ENCODE measurements at places on chromosomes 5 and 9.
A peak's percentile ranks its signal among the peaks of the same experiment; 100 is the strongest.

DNA sequence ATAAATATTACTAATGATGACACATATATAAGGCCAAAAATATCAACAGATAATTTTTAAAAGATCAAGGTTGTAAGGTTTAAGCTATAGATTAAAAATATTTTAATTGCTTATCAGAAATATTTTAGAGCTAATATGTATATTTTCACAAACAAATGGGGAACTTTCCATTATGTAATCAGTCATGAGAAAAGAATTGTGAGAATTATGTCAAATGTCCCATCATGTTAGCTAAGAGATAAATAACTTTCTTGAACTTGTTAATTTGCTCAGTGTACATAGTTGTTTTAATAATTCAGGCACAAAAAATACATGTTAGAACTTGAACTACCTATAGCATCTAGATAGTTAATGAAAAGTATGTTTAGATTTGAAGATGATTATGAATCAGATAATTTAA, 67.7 kb downstream of the SYK start:
- DNase-seq: no peak

- DNase-seq: no peak
Measured at GRCh38 chr5:57538341-57538955, 55.8 kb upstream of the ACTBL2 start.

GRCh38 chr5:58281189-58281588, 178.7 kb downstream of the PLK2 start:
- DNase-seq: no peak

GRCh38 chr9:14692470-14693250, 572 bp downstream of the ZDHHC21 start:
- no peak for DNase-seq

GRCh38 chr5:75611311-75612225, at the start of gene ANKDD1B:
Gene ANKDD1B, plus strand, starts transcription at chr5:75611453. Its CDS starts 182 bp downstream, at chr5:75611635.
- no peak for DNase-seq

DNA sequence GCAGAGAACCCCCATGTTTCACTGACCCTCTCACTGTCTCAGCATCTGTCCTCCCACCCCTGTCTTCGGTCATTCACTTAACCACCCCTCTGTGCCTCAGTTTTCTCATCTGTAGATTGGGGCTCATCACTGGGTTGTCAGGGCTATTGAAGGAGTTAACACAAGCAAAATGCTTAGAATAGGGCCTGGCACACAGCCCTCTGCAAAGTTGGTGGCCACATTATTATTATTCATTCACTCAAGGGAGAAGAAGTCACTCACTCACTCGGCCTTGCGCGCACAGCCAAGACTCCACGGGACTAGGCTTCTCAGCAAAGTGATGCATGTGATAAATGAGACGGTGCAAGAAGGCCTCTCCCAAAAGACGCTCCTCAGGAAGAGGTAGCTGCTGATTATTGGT, 8.0 kb downstream of the PDGFRB start:
- DNase-seq: no peak

GRCh38 chr9:75797085-75797580, 93.3 kb upstream of the PCSK5 start:
- DNase-seq: no peak

DNA sequence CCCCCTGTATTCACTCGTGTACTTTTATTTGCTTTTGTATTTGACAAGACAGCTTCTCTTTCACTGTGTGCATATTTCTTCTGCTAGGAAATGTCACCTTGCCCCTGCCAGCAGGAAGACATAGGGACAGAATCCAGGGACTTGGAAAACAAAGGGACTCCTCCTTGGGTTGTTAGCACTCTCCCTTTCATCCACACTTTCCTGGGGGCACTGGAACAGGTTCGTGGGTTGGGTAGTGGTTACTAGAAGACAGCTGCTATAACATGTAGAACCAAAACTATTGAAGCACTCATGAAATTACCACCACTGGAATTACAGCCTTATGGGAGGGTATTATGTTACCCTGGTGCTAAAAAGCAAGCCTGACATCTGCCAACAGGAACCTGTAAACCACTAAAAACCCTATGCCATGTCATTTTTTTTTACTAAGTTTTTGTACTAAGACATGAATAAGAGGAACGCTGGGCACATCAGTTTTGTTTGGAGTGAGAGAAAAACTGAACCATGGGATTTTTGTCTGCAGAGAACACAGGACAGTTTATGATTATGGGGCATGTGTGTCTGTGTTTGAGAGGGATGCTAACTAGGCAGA, 4.7 kb upstream of the CCL28 start:
- no peak for DNase-seq

DNA sequence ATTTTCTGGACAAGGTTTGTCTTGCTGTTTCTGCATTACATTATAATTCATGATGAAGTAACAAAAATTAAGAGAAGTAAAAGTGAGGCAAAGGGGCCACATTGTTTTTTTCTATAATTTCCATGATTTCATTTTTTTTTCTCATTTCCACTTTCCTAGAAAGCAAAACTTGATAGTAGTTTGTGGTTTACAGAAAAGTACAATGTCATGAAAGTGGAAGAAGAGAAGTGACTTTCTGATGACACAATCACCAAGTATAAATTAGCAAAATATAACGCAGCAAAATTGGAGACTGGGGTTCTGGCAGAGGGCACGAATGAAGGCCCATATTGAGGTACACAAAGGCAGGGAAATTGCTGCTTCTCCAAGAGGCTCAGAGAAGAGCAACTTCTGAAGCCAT, 5.0 kb upstream of the IFNA14 start:
- DNase-seq: no peak

DNA sequence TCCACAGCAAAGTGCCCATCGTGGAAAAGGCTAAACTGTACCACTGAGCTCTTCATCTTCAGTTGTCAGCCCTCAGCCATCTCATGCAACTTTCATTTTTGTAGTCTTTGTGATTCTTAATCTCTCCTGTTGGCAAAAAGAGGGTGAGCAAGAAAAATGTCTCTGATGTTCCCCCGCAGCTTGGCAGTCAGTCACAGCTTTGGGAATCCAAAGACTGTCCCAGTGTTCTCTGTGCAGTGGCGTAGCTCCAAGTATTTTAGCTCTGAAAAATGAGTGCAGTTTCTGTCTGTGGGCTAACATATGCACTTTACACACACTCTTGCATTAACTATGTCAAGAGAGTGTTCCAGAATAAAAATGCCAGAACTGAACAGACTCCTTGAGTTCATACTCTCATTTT, 372.2 kb downstream of the TMEM232 start:
- no peak for DNase-seq

- DNase-seq: no peak
Measured at GRCh38 chr9:84139296-84140070, 158.9 kb downstream of the RMI1 start.

GRCh38 chr5:112059579-112060135, 302.7 kb upstream of the NREP start:
- no peak for DNase-seq

GRCh38 chr9:113155911-113156588, 5.2 kb downstream of the SLC31A2 start:
- no peak for DNase-seq

DNA sequence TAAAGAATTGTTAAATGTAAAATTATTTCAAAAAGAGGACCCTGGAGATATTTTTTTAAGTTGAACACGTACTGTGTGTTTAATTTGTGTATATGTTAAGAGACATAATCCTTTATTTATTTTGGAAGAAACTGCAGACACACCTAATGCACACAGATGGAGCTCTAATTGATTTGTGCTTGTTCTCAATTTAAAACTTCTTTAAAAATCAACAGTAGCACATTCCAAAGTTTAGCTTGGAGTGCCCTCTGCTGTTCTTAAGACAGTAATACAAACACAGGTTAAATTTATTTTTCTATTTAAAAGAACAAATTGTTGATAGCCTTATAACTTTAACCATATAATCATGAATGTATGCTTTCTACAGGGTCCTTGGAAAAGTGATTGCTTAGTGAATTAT, 277.6 kb upstream of the ADAMTS16 start:
- no peak for DNase-seq

GRCh38 chr5:97943036-97943435, 760.0 kb upstream of the RIOK2 start:
- DNase-seq: no peak

- no peak for DNase-seq
Measured at GRCh38 chr5:28369418-28369817, 1331.0 kb upstream of the CDH9 start.

DNA sequence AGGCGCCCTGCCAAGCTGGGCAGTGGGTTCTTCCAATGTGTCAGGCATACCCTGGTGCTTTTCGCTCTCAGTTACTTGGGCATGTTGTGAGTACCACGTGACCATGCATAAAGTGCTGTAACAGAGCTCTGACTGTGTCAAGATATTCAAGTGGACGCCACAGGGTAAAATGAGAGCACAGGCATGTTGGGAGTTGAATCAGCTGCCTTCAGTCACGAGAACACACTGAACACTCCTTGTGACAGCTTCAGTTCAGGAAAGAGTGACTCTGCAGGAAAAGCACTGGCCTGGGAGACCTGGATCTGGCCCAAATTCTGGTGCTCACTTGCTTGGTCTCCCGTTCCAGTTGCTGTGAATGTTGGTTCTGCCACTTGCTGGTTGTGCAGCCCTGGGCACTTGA, 5.1 kb downstream of the MLANA start:
- DNase-seq: no peak

GRCh38 chr5:79687889-79688288, 1.7 kb upstream of the CMYA5 start:
- DNase-seq: no peak

DNA sequence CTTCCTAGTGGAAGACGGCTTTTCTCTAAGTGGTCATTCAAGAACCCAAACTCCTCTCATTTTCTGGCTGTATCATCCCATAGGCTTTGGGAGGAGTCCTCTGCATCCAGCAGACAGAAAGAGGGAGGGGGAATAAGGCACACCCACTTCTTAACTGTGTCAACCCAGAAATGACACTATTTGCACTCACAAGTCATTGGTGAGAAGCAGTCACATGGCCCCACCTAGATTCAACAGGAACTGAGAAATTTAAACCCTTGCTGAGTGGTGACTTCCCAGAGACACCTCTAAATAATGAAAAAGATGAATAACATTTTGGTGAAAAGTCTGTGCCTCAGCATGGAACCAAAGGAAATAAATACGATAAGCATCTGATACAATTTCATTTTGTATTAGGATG, 120.0 kb downstream of the MCTP1 start:
- no peak for DNase-seq

DNA sequence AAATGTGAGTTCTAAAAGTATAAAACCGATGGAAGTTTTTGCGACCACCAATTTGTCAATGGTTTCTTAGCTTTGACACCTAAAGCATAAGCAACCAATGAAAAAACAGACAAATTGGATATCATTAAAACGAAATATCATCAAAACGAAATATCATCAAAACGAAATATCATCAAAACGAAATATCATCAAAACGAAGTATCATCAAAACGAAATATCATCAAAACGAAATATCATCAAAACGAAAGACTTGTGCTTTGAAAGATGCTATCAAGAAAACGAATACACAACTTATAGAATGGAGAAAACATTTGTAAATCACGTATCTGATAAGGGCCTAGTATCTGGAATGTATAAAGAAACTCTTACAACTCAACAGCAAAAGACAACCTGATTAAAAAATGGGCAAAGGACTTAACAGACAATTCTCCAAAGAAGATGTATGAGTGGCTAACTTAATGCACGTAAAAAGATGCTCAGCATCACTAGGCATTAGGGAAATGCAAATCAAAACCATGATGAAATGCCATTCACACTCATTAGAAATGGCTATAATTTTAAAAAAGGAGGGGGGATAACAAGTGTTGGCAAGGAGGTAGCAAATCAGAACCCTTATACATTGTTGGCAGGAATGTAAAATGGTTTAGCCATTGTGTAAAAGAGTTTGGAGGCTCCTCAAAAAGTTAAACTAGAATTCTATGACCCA, 29.4 kb upstream of the TBC1D9B start:
- DNase-seq: no peak

- no peak for DNase-seq
Measured at GRCh38 chr5:83564069-83564749, 92.7 kb downstream of the VCAN start.

DNA sequence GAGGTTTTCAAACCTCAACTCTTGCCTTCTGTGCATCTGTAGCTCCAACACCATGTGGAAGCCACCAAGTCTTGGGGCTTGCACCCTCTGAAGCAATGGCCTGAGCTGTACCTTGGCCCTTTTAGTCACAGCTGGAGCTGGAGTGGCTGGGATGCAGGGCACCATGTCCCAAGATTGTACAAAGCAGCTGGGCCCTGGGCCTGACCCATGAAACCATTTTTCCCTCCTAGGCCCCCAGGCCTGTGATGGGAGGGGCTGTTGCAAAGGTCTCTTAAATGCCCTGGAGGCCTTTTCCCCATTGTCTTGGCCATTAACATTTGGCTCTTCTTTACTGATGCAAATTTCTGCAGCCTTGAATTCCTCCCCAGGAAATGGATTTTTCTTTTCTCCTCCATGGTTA, 11.8 kb upstream of the ENTREP1 start:
- DNase-seq: no peak

- DNase-seq: peak; percentile 33
Measured at GRCh38 chr5:175444060-175444904, at the start of gene DRD1. Gene DRD1, minus strand, starts transcription at chr5:175444182. Its CDS starts 1,083 bp downstream, at chr5:175443099.

- no peak for DNase-seq
Measured at GRCh38 chr9:13665418-13666066, 386.1 kb upstream of the MPDZ start.

- DNase-seq: no peak
Measured at GRCh38 chr5:176822793-176823481, 12.6 kb downstream of the UNC5A start.

DNA sequence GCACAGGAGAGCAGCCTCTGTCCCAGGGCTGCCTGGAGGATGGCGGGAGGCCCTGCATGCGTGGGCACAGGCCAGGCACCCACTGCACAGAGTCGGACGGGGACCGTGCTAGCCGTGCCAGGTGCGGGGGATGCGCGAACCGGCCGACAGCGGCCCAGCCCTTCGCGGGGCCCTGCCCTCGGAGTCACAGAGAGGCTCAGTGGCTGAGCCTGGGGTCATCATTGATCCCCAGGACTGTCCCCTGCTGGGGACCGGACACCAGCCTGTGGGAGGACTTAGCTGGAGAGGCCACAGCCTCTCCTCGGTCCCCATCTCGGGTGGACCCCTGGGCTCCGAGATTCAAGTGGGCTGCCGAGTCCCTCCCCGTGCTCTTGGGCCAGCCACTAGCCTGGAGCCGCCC, 19.1 kb upstream of the LAMC3 start:
- no peak for DNase-seq

GRCh38 chr9:2269778-2270177, 254.6 kb downstream of the SMARCA2 start:
- no peak for DNase-seq

GRCh38 chr5:154220625-154221024, 30.1 kb downstream of the GALNT10 start:
- DNase-seq: no peak

- no peak for DNase-seq
Measured at GRCh38 chr9:80649001-80649420, 1040.3 kb downstream of the TLE1 start.

- no peak for DNase-seq
Measured at GRCh38 chr5:107380654-107381053, 290.1 kb downstream of the EFNA5 start.

GRCh38 chr9:27668280-27668679, 95.0 kb upstream of the C9orf72 start:
- no peak for DNase-seq

- no peak for DNase-seq
Measured at GRCh38 chr5:6408627-6409446, 30.5 kb upstream of the MED10 start.

GRCh38 chr5:167573370-167574127, 717.9 kb upstream of the WWC1 start:
- no peak for DNase-seq

- no peak for DNase-seq
Measured at GRCh38 chr9:77488439-77489126, 159.5 kb downstream of the GNA14 start.

GRCh38 chr9:69637193-69637816, 34.9 kb downstream of the APBA1 start:
- no peak for DNase-seq

- peak; percentile 20 for DNase-seq
Measured at GRCh38 chr9:91905991-91906469, 44.0 kb downstream of the ROR2 start.
